Activated CD4-positive, alpha-beta T cell treated with anti-CD3 and anti-CD28 coated beads, Interleukin-2, amount 10 ng/mL, durations not matched to agents 7 days and 5 days (primary cell): ENCODE measurements at places on chromosomes 16 and 17.

- DNase-seq: no peak
- peaks cover 40% of the 10 kb centered on the region for H3K27me3 ChIP-seq
- no peak overlapping the region for H3K27ac ChIP-seq
- no peaks in the 10 kb centered on the region for H3K36me3 ChIP-seq
- H3K4me1 ChIP-seq: peaks cover 10% of the 10 kb centered on the region
Measured at GRCh38 chr16:2468233-2468724, 2.8 kb upstream of the NTN3 start.

DNA sequence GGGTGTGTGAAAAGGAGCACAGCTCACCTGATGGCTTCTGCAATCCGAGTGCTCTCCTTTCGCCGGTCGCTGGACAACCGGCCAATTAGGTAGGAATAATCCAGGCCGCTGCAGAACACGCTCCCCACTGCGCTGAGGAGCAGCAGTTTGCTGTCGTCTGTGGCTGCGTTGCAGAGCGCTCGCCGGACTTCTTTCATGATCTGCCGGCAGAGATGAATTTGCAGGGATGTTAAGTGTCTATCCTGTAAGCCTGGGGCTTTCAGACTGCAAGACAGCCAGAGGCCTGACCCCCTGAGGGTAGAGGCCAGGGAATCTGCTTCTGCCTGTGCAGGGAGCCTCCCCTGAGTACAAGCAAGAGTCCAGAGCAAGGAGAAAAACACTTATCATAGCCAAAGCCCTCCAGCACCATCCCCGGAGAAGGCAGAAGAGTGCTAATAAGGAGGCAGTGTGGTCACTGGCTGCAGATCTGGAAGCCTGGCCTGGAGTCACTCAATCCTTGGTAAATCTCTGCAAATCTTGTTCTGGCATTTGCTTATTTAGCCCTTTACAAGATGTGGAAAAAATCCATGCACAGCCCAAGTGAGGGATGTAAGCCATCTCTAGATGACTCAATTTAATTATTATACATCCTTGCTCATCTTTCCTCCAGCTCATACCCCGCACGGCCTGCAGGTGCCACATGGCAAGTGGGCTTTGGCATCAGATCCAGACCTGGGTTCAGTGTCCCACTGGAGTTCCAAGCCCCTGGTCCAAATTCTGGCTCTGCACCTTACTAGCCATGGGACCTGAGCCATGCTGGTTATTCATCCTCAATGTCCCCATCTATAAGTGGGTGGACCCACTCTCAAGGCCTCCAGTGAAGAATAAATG is 80.2 kb downstream of the DYNLRB2 start:
- DNase-seq: no peak
- H3K36me3 ChIP-seq: peaks cover 41% of the 10 kb centered on the region
- H3K27ac ChIP-seq: no peak overlapping the region
- H3K4me1 ChIP-seq: peaks cover 9% of the 10 kb centered on the region

DNA sequence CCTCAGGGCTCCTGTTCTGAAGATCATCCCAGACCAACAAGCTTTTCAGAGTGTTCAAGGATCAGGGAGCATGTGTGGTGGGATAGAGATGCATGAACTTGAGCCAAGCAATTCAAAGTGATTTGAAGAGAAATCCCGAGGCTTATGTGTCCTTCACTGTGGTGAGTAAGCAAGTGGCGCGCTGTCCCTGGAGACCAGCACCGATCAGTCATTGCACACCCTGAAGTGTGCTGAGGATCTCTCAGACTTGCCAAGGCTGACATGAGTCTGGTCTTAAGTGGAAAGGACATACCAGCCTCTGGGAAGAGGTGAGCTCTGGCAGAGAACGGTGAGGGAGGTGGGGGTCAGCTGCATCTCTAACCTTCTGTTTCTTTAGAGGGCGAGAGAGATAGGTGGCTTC is 43.8 kb upstream of the CDH13 start:
- no peak overlapping the region for H3K4me3 ChIP-seq
- H3K36me3 ChIP-seq: no peaks in the 10 kb centered on the region
- no peak for DNase-seq
- H3K27ac ChIP-seq: no peak overlapping the region

GRCh38 chr17:79664930-79665737 is 54.3 kb upstream of the RBFOX3 start:
- H3K4me1 ChIP-seq: no peaks in the 10 kb centered on the region
- H3K36me3 ChIP-seq: no peaks in the 10 kb centered on the region
- no peak overlapping the region for H3K27ac ChIP-seq
- no peak for DNase-seq
- no peak overlapping the region for H3K4me3 ChIP-seq

DNA sequence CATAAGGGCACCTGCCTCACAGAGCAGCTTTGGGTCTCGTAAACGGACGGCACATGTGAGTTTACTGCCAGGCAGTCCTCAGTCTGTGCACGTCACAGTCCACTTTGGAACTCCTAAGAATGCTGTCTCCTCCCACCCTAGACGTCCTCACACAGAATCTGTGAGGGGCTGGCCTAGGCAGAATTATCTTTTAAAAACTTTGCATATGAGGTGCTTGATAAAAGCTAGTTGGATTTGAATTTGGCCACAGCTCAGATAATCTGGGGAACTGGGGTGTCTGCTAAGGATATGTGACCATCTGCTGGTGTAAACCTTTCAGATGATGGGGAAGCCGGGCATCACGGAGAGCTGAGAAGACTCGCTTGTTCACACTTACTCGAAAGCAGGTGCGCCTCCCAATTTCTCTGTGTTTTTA is 64.4 kb downstream of the METRNL start:
- H3K27me3 ChIP-seq: peaks cover 32% of the 10 kb centered on the region
- H3K4me1 ChIP-seq: peaks cover 21% of the 10 kb centered on the region
- H3K27ac ChIP-seq: no peak overlapping the region
